Stimulated activated CD4-positive, alpha-beta T cell treated with anti-CD3 and anti-CD28 coated beads, TNF-alpha, amount 100 ng/mL, for 4 hours (primary cell): ENCODE measurements at places on chromosomes 3 and 15.

GRCh38 chr15:40197434-40197833 is 36.6 kb downstream of the BUB1B start:
- no peak for DNase-seq

- no peak for DNase-seq
Observed at GRCh38 chr15:52066842-52067544, 45.6 kb downstream of the BCL2L10 start.

GRCh38 chr15:94348084-94348483 is 116.7 kb downstream of the MCTP2 start:
- no peak for DNase-seq

- DNase-seq: no peak
Observed at GRCh38 chr3:182671541-182671940, 121.8 kb upstream of the ATP11B start.

DNA sequence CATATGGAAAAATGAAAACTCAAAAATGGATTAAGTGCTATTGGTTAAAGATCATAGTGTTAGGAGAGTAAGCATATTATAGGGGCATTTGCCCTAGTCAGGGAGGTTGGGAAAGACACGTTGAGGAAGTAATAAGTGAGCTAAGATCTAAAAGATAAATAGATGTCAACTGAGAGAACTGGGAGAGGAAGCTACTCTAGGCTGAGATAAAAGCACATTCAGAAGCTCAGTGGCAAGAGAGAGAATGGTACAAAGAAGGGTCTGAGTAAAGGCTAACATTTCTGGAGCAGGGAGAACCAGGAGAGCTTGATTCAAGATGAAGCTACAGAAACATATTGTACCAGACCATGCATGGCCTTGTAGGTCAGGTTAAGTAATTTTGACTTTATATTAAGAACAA is 63.9 kb downstream of the TRPC1 start:
- DNase-seq: no peak

DNA sequence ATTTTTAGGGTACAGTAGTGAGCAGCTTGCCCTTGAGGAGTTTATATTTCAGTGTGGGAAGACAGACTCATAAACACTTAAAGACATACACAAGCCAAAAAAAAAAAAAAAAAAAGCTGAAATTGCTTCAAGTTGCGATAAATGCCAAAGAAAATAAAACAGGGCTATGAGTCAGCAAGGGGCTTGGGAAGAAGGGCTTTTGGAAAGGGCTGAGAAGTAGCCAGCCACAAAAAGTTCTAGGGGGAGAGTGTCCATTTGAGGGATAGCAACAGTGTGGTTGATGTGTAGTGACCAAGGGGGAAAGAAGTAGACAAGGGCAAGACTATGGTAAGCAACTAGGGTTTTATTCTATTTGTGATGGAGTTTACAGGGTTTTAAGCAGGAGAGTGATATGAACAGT is 185.5 kb downstream of the ADAMTS9 start:
- no peak for DNase-seq

- DNase-seq: no peak
Observed at GRCh38 chr15:67176195-67176971, 78.1 kb downstream of the AAGAB start.
